ENCODE measurements at places on chromosomes 7 and 10.
A peak's percentile ranks its signal among the peaks of the same experiment; 100 is the strongest.

GRCh38 chr7:5470816-5471215 lies 47.2 kb upstream of the TNRC18 start:
- DNase-seq: no peak

DNA sequence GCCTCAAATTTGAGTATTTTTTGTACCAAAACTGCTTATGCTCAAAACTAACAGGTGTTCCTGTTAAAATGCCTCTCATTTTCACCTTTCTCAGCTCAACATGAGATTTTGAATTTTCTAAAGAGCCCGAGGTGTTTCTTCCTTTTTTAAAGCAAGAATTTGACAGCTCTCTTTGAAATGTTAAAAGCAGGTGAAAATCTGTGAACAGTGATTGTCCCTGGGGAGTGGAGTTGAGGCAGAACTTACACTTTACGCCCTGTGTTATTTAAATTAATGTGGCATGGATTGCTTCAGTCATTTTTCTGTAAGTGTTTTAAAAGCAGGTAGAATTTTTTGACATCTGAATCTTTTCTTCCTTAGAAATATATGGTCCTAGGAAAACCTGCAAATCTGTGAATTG lies 9.2 kb upstream of the GPR15LG start:
- no peak for DNase-seq

DNA sequence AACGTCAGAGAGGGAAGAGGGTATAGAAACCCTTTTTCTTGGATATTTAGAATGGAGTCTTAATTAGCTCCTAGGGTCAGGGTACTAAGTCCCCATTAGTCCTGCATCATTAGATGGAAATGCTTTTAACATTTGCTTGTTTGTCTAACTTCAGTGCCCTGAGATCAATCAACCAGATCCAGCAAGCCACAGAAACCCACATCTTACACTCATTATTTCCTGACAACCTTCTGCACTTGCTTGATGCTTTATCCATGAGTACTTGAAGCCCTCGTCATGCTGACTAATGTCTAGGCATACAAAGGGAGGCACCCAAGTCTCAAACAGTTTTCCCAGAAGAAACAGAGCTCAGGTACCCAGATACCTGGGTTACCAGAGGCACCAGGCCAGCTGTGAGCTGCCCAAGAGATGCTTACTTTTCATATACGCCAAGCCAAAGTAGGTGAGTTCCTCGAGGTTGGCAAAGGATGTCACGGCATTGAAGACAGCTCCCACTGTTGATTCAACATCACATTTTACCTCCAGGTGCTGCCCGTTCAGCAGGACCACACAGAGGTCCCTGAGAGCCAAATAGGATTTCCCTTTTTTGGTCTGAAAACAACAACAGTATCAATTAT lies 42.7 kb downstream of the FRMPD2 start:
- no peak for DNase-seq

DNA sequence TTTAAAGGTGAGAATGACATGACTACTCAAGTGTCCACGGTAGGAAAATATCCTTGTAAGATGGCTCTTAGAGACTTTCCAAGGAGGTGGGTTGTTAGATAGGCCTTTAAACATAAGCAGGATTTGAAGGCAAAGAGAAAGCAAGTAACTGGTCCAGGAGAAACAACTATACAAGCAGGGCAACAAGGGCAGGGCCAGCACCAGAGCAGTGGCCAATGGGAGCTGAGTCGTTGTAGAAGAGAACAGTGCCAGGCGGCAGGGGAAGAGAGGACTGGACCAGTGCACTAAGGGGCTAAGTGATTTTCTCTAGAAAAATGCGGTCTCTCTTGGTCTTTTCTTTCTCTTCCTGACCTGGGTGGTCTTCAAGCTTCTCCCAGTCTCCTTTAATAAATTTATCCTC lies 94.9 kb downstream of the GLI3 start:
- no peak for DNase-seq

DNA sequence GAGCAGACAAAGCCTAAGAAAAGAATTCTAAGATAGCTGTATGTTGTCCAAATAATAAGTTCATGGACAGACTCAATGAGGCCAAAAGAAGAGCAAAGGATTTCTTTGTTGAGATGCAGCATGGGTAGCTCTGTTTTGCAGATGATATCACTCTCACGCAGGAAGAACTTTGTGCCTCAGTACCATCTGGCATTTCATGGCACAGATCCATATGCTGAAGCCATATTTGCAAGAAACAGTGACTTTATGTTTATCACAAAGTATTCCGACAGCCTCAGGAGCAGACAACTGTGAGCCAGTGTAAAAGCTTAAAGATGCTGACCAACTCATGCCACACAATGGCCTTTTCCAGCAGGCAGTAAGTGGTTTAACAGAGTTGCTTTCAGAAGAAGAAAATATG lies 45.5 kb upstream of the RNF148 start:
- DNase-seq: no peak

GRCh38 chr7:83359108-83359507 lies 196.4 kb upstream of the PCLO start:
- DNase-seq: no peak

- DNase-seq: no peak
These were observed 68.1 kb downstream of the MTERF1 start for GRCh38 chr7:91812388-91812787.

GRCh38 chr7:92044148-92044547 lies 90.1 kb downstream of the CYP51A1 start:
- no peak for DNase-seq

GRCh38 chr10:68406111-68406814 lies 814 bp downstream of the RUFY2 start:
- peak; percentile 26 for DNase-seq

DNA sequence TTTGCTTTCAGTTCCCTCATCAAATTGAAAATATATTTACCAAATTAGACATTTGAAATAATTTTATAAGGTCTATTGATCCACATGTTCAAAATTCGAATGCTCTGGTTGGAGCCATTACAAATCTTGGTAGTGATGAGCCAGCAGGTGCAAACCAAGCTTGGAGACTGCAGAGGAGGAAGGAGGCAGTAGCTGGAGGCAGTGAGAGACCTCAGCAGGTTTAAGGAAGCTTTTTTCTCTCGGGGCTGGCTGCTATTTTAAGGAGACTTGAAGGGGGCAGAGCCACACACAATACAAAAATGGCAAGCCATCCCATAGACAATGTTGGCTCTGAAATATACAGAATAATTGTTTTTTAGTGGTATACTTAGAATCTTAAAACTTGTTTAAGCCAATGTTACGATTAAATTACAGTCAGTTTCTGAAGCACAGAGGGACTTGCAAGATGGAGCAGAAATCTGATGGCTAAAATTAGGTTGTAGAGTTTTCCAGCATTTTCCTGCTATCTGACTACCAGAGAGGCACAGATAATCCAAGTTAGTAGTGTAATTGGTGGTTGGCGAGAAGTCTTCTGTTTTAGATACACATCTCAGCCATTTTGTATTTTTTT lies 185.8 kb downstream of the SNX10 start:
- no peak for DNase-seq

GRCh38 chr10:36177071-36177470 lies 535.0 kb upstream of the FZD8 start:
- no peak for DNase-seq

- peak; percentile 11 for DNase-seq
These were observed 38.0 kb upstream of the MKX start for GRCh38 chr10:27783660-27784059.

DNA sequence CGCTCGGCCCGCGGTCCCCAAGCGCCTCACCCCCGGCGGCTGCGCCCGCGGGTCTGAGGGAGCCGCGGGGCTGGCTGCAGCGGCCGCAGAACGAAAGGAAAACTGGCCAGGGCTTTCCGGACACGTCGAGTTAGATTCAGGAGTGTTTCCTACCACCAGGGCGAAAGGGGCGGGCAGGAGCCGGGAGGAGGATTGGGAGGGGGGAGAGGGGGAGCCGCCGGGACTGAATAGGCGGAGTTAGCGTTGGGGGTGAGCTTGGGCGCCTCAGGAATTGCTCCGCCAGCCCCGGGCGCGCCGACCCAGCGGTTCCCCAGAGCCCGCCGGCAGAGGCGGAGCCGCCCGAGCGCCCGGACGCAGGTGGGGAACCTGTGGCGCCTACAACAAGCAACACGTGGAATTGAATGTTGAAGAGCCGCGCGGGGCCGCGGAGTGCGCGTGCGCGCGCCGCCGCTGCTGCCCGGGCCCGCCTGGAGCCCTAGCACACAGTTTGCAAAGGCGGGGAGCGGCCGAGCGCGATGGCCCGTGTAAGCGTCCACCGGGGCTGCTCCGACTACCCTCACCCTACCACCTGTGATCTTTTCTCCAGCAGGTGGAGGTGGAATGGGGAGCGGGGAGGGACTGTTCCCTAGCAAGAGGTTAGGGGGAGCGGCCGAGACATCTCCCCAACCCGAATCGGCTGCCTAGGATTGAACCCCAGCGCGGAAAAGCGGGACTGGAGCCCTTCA lies at the start of gene CADPS2:
Gene CADPS2, minus strand, starts transcription at position 104 of the 725 bp plus-strand sequence. CDS start 123 bp downstream, outside the sequence.
- DNase-seq: peak; percentile 19

DNA sequence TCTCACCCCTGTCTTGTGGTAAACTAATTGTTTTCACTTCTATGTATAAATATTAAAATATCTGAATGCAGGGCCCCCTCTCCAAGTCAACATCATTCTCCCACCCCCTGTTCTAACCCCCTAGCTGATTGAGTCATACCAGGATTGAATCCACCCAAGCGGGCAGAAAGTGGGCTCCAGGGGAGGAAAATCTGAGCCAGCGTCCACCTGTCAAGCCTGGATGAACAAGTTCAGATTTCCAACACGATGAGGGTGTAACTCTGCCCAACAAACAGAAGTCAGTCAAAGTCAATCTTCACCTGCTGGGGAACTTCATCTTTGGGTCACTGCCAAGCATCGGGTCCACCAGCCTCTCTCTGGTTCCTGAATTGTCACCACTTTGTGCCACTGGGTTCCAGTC lies 162.9 kb upstream of the CELF2 start:
- DNase-seq: no peak
